ENCODE measurements at places on chromosomes 7 and 10.

DNA sequence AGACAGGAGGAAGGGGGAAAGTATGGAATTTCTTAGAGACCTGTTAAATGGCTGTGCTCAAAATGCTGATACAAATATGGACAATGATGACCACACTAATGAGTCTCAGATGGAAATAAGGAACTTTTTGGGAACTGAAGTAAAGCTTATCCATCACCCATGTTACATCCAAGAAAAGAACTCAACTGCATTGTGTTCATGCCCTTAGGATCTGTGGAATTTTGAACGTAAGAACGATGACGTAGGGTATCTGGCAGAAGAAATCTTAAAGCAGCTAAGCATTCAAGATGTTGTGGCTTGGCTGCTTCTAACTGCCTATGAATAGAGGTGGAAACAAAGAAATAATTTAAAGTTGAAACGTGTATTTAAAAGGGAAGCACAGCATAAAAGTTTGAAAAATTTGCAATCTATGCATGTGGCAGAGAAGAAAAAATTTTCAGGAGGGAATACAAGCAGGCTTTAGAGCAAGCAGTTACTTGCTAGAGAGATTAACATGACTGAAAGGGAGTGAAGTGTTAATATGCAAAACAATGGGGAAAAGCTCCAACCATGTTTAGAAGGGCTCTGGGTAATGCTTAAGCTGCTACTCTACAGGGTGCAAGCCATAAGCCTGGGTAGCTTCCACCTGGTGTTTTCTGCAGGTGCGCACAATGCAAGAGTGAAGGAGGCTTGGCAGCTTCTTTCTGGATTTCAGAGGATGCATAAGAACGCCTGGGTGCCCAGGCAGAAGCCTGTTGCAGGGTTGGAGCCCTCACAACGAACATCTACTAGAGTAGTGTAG, 499.7 kb upstream of the SEMA3D start:
- no peak overlapping the region for H3K4me3 ChIP-seq
- no peak for DNase-seq
- H3K4me1 ChIP-seq: no peaks in the 10 kb centered on the region
- no peaks in the 10 kb centered on the region for H3K27me3 ChIP-seq
- H3K27ac ChIP-seq: no peak overlapping the region

DNA sequence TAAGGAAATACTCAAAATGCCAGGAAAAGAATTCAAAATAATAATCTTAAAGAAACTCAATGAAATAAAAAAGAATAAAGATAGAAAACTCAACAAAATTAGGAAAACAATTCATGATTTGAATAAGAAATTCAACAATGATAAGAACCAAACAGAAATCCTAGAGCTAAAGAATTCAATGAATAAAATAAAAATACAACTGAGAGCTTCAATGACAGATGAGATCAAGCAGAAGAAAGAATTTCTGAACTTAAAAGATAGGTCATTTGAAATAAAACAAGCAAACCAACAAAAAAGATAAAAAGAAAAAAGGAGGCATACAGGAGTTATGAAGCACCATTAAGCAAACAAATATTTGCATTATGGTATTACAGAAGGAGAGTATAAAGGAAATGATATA, 5.6 kb upstream of the AKR1B1 start:
- H3K36me3 ChIP-seq: peaks cover 20% of the 10 kb centered on the region
- H3K27ac ChIP-seq: no peak overlapping the region
- no peak overlapping the region for H3K4me3 ChIP-seq
- DNase-seq: no peak

DNA sequence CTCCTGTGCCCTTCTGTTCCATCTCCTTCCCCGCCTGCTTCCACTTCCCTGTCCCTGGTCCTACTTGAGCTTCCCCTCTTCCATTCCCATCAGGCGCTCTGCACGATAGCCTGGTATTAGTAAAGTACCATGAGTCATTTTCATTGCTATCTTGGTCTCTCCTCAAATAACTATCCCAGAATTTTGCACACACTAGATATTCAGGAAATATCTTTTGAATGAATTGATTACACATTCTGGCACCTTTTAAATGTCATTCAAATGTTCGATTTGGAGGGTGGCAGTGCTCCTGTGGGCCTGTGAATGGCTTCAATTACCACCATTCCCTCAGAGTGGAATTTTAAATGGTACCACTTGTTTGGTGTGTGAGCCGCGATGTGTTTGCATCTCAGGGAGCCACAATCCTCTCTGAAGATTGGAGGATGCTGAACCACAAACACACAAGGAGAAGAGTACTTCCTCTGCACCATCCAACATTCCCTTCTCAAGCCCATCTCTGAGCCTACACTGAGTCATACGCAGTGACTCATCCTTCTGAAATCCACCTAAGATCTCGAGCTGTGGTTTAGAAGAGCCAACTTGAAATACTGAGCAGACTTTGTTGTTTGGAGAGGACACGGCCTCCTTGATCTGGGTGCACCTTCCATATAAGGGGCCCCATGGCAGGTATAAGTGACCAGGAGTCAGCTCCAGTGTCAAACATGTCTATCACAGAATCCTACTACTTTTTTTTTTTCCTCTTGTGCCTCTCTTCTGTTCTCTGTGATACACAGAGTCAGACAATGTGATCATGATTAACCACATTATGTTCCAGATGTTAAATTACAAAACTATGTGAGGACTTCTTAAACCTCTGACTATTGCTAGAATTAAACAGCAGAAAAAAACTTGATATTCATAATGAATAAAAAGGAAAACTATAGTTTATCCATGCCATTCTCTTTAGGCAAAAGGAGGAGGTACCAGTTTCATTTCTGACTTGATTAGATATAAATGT, 81.9 kb downstream of the BMPER start:
- no peak for DNase-seq
- H3K4me1 ChIP-seq: no peaks in the 10 kb centered on the region
- H3K36me3 ChIP-seq: no peaks in the 10 kb centered on the region
- no peak overlapping the region for H3K4me3 ChIP-seq

DNA sequence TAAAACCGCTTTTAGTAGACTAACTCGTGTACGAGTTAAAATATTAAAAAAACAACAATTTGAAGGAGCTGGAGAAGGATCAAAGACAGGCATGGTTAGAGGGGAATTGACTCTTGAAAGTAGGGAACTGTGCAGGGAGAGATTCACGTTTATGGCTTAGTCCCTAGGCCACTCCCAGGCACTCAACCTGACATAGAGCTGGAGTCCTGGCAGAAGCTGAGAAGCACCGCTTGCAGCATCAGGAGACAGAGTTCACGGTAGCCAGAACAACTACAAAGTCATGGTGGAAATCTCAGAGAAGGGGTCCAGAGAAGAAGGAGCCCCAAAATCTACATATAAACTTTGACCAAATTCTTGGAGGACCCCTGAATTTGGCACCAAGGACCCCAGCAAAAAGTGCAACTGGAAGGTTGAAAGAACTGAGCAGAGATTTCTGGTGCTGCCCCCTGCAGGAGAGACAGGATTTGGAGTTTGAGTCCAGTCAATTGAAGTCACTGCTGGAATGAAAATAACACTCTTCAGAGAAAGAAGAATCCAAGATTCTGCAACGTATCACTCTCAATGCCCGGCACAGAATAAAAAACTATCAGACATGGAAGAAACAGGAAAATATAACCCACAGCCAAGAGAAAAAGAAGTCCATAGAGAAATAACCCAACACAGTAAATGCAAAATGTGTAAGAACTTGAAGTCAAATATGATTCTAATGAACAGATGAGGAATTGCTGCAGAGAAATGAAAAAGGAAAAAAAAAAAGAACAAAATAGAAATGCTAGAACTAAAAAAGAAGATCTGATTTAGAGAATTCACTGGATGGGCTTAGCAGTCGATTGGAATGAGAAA, 493.3 kb upstream of the PODXL start:
- H3K36me3 ChIP-seq: no peaks in the 10 kb centered on the region
- no peak overlapping the region for H3K4me3 ChIP-seq
- no peaks in the 10 kb centered on the region for H3K27me3 ChIP-seq
- no peak overlapping the region for H3K27ac ChIP-seq
- H3K4me1 ChIP-seq: no peaks in the 10 kb centered on the region

GRCh38 chr7:103120362-103120761, 28.5 kb downstream of the NAPEPLD start:
- peaks cover 21% of the 10 kb centered on the region for H3K36me3 ChIP-seq
- H3K4me3 ChIP-seq: no peak overlapping the region
- DNase-seq: no peak
- no peaks in the 10 kb centered on the region for H3K27me3 ChIP-seq

DNA sequence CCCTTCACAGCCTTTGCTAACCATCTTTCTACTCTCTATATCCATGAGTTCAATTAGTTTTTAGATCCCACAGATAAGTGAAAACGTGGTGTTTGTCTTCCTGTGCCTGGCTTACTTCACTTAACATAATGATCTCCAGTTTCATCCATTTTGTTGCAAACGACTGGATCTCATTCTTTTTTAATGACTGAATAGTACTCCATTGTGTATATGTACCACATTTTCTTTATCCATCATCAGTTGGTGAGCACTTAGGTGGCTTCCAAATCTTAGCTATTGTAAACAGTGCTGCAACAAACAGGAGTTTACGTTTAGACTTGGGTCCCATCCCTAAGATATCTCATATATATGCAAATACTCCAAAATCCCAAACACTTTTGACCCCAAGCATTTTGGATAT, 9.1 kb downstream of the CDC123 start:
- no peak for DNase-seq
- no peak overlapping the region for H3K4me3 ChIP-seq
- no peak overlapping the region for H3K27ac ChIP-seq
- no peaks in the 10 kb centered on the region for H3K27me3 ChIP-seq

DNA sequence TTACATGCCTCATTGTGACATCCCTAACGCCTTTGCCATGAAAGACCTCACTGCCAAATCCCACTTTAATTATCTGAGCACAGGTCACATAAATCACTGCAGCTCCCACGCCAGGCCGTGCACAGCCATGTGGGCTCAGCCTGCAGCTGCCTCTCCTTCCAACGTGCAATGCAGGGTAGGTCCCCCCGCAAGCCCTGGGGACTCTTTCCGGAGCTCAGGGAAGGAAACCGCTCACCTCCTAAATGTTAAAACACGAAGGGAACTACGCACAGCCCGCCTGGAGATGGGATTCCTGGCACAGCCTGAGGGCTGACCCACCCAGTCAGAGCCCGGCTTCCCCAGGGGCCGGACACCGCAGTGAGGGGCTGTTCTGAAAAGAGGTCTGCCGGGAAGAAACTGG, 128.0 kb downstream of the MAD1L1 start:
- H3K36me3 ChIP-seq: no peaks in the 10 kb centered on the region
- peaks cover 38% of the 10 kb centered on the region for H3K4me1 ChIP-seq
- no peak for DNase-seq
- no peak overlapping the region for H3K4me3 ChIP-seq
- no peaks in the 10 kb centered on the region for H3K27me3 ChIP-seq

DNA sequence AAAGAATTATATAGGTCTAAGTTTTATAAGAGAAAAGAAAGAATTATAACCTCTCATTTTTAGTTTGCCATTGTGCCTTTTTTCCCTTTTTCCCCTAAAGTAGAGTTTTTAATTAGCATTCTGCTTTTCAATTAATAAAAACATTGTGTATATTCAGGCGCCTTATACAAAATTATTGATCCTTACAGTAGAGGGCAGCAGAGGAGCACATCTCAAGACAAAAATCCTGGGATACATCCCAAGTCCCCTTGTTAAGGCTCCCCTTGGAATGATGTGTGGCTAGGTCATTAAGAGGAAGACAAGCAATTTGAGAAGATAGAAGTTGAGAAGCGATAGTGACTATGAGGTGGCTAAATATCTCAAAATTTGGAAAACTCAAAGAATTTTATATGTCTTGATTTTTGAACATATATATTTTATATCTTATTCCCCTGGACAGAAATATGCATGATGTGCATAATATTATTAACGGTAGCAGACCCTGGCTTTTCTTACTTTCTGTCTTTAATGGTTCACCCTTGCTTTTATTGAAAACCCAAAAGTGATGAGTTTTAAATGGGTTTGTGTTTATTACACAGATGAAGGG, 19.1 kb upstream of the TPK1 start:
- H3K4me1 ChIP-seq: no peaks in the 10 kb centered on the region
- H3K27ac ChIP-seq: no peak overlapping the region
- H3K36me3 ChIP-seq: no peaks in the 10 kb centered on the region
- H3K27me3 ChIP-seq: peaks cover 8% of the 10 kb centered on the region
- no peak for DNase-seq
- no peak overlapping the region for H3K4me3 ChIP-seq

- no peaks in the 10 kb centered on the region for H3K4me1 ChIP-seq
- no peak for DNase-seq
- no peaks in the 10 kb centered on the region for H3K36me3 ChIP-seq
- H3K4me3 ChIP-seq: no peak overlapping the region
- no peak overlapping the region for H3K27ac ChIP-seq
Measured at GRCh38 chr7:94183289-94183749, 179.2 kb upstream of the BET1 start.

DNA sequence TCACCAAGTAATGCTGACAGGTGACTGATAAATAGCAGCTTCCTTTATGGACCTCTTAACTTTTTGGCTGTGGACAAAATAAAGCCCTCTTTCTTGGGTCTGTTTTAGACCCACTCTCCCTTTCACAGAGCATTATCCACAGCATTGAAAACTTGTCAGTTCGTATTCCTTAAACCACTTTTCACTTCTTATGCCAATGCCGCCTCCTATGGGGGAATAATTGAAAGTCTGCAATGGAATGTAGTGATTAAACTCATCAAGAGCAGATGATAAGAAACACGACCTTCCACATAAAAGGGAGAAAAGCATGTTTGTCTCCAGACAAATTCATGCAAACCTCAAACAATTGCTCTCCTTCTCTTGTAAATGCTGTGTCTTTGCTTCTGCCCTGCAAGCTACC, 153.4 kb downstream of the SORCS1 start:
- no peak overlapping the region for H3K4me3 ChIP-seq
- H3K27ac ChIP-seq: no peak overlapping the region
- H3K27me3 ChIP-seq: no peaks in the 10 kb centered on the region
- no peak for DNase-seq
- no peaks in the 10 kb centered on the region for H3K4me1 ChIP-seq
- no peaks in the 10 kb centered on the region for H3K36me3 ChIP-seq

DNA sequence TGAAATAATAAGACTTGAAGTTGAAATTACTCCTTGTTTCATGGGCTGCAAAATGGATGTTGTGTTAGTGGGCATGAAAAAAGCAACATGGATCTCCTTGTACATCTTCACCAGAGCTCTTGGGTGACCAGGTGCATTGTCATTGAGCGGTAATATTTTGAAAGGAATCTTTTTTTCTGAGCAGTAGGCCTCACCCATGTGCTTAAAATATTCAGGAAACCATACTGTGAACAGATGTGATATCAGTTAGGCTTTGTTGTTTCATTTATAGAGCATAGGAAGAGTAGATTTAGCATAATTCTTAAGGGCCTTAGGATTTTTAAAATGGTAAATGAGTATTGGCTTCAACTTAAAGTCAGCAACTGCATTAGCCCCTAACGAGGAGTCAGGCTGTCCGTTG, 15.3 kb downstream of the STAG3 start:
- peaks cover 65% of the 10 kb centered on the region for H3K4me1 ChIP-seq
- H3K36me3 ChIP-seq: no peaks in the 10 kb centered on the region
- DNase-seq: no peak
- H3K4me3 ChIP-seq: peak overlapping the region; percentile 68

- H3K27me3 ChIP-seq: no peaks in the 10 kb centered on the region
- H3K4me1 ChIP-seq: peaks cover 14% of the 10 kb centered on the region
- H3K36me3 ChIP-seq: no peaks in the 10 kb centered on the region
- no peak overlapping the region for H3K4me3 ChIP-seq
Measured at GRCh38 chr10:88032566-88032965, 169.1 kb downstream of the PTEN start.
